ENCODE measurements at places on chromosomes 1 and 21.

DNA sequence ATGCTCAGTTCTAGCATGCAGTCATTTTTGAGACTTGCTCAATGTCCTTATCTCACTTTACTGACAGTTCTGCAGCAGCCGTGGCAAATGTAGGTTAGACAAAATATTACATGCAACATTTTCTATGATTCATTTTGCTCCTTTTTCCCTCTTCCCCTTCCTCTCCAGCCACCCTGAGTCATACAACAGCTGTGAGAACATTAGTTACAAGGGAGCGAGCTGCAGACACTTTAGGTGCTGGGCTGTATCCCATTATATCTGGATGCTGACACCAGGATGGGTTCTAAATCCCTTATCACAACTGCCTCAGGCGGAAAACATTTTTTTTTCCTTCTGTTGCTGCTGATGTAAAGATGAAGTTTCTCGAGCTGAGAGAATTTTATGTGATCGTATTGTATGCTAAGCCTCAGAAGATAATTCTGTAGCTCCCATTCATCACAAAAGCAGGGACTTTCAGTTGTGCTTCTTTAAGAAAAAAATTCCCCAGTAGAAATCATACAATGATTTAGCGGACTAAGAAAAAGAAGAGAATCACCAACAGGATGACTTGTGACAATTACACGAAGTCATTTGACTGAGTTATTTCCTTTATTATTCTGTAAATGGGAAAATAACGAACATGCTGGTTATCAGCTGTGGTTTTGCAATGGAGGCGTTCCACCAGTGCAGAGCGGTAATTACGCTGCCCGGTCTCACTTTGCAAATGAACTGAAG is 345.0 kb downstream of the DISC1 start:
- no peak for DNase-seq

DNA sequence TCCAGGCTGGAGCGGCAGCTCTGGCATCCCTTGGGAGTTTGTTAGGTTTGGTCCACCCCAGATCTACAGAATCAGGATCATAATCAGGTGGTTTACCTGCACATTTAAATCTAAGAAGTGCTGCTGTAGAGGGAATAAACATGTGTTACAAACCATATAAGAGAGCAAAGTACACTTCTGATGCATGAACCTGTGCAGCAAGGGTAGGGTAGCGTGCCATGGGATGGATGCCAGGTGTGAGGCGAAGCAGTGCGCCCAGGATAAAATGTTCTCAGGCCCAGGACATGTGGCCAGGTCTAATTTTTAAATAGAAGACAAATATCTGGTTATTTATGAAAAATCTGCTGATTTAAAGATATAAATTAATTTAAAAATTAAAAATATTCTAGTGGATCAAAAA is 308.8 kb upstream of the USP24 start:
- no peak for DNase-seq

DNA sequence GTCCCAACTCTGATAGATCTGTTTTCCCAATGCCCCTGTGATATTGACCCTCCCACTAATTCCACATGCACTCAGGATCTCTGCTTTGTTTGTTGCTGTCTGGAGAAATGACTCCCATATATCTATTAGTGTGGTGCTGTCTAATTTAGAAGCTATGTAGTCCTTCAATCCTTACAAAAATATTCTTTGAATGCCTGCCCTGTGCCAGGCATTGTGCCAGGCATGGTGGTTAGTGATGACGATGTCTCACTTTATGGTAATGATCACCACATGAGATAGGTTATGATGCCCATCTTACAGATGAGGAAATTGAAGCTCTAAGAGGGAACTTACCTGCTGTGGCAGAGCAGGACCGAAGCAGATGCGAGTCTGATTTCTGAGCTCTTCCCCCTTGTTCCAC is 12.9 kb downstream of the MYOG start:
- no peak for DNase-seq

DNA sequence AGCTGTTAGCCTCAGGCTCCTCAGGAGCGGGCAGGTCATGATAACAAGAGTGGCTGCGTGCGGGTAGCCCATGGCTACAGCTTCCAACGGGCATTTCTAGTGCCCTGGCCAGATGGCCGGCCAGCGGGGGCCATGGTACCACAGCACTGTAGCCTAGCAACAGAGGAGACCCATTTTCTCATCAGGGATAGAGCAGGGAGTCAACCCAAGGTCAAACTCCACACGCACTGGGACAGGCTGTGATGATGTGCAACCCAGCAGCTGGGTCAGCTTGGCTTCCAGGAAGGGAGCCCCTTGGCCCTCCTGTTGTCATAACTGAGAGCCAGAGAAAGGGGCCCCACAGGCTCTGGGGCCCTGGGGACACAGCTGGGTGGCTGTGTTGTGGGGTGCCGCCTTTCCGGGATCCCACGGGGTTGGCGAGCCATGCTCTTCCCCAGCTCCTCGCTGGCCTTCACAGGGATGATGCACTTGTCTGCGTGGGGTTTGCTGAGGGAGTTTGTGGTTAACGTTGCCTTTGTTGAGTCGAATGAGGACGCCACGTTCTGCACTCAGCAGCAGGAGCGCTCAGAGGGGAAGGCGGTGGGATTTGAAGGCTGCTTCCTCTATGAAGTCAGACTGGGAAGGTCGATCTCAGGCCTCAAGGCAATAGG is 46.3 kb downstream of the COL18A1 start:
- DNase-seq = no peak

DNA sequence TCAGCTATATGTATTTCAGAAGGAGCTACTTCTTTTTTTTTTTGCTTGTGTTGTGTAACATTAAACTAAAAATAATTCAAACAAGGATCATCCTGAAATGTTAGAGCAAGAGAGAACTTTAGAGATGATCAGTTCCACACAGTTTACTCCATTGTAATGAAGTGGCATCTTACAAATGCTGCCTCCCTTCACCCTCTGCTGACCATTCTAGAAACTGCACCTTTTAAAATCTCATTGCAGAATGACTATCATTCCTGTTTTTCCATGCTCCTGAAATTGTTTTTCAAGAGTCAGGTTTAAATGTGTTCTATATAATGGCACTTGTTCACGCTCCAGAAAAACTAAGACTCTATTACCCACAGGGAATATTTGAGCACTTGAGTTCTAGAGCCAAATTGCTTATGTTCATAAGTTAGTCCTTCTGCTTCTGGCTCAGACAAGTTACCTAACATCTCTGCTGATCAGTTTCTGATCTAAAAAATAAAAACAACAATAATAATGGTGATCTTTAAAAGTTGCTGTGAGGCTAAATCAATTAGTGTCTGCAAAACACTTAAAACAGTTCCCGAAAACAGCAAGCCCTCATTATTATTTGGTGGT is 21.5 kb upstream of the SLC44A5 start:
- DNase-seq = no peak

GRCh38 chr1:183842795-183843144 is 37.9 kb downstream of the RGL1 start:
- no peak for DNase-seq

DNA sequence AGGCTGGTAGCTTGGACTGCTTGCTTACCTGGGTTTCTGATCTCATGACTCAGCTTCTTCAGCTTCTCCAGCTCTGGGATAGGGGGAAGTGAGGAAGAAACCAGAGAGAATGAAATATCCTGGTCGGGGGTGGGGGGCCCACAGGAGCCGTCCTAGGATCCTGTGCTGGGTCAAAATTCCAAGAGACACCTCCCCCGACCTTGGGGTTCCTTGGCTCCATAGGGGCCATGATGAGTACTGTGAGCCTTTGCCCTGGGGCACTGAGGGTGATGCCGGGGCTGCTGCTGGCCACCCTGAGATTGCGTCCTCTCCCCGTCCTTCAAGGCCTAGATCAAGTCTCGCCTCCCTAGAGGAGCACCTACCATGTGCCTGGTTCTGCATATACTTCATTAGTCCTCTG is 40.0 kb downstream of the MYOM3 start:
- DNase-seq = no peak

DNA sequence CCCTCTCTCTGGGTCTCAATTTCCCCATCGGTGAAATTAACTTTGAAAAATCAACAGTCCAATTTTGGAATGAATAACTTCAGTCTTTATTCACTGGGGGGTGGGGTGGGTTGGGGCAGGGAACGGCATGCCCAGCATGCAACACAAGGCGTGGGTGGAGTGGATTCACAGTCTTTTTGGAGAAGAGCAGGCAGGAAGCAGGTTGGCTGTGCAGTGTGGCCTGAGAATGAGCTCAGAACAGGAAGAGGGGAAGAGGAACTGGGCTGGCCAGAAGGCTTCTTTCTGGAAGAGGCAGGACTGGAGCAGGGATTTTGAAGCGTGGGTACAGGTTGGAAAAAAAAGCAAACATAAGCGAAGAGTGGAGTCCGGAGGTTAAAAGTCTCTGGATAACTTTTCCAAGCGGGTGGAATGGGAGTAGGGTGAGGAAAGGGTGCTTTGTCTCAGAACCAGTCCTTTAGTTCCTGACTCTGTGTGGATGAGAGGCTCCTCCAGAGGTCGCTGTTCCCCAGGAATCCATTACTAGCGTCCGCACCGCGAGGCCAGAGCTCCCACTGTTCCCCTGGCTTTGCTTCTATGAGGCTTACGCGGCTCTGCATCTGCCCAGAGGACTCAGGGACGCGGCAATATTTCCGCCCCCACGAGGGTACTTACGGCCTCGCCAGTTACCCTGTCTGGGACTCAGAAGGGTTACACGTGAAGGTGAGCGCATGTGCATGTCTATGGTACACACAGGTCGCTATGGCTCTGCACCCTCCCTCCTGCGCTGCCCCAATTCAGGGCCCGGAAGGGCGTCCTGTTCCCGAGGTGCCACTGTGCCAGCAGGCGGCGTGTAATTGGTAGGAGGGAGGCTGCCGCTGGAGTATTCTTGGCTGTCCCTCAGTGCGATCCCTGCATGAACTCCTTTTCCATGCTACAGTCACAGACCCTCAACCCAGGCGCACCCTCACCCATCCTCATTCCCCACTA is 5.5 kb upstream of the FOXD2 start:
- DNase-seq = peak; percentile 88

- DNase-seq = no peak
Measured at GRCh38 chr1:1092894-1093609, 18.9 kb upstream of the RNF223 start.

DNA sequence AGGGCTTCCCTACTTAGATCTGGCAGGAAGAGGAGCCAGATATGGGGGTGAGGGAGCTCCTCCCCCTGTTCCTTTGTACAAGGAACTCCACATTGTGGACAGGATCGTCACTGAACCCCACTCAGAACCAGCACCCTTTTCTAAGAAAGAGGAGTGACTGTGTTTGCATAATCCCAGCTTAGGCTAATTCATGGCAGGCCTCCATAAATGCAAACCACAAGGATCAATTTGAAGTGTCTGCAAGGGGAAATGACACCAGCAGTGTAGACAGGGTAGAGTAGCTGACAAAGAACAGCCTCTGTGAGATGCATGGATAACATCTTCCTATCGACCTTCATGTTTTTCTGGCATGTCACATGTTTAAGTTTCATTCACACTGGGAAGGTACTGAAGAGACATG is 11.7 kb downstream of the MX1 start:
- no peak for DNase-seq

DNA sequence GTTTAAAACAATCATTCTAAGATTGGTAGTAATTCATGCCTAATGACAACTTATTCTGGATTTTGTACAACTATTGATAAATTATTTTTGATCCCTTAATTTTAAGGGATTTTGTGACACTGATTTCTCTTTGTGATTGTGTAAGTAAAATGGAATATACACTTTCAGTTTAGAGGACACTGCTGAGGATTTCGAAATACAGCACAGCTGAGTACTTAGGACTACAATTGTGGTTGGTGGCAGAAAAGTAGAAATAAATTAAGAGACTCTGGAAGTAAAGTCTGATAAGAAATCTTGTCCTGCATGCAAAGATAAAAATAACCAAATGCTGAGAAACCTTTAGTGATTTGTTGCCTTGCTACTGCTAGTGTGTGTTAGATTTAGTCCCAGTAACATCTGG is 40.0 kb downstream of the TYW3 start:
- no peak for DNase-seq

- DNase-seq = no peak
Measured at GRCh38 chr1:150243003-150243402, 7.1 kb upstream of the ANP32E start.

GRCh38 chr1:209080170-209080781 is 503.2 kb upstream of the CAMK1G start:
- DNase-seq = no peak

DNA sequence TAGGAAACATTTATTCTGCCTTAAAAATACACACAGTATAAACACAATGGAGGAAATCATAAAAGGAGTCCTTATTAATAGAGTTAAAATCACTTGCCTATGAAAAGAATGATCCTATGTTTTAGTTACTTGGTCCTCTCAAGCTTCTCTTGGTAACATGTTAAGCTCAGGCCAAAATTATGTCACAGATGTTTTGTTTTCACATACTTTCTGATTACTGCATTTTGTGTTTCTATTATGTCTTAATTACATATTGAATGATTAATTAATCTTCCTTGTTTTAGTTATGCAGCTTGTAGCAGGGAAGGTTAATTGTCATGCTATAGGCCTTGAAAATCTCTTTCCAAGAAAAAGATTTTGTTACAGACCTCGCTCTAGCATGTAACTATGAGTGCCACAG is 406.0 kb downstream of the PLA2G4A start:
- DNase-seq = no peak

DNA sequence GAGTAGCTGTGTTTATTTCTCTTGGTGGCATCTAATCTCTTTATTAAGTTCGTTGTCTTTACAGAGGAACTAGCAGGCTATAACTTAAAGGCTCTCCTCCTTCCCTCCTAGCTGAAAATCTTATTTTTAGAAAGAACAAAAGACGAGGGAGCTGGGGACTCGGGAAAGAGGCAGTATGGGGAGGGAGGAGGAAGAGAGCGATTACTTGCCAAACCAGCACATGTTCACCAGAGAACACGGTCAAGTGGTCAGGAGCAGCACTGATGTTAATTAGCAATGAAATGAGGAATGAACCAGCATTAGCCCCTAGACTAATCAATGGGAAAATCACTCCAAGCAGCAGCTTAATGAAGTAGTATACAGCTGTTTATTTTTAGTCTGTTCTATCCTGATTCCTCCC is 171.3 kb upstream of the ESRRG start:
- no peak for DNase-seq

DNA sequence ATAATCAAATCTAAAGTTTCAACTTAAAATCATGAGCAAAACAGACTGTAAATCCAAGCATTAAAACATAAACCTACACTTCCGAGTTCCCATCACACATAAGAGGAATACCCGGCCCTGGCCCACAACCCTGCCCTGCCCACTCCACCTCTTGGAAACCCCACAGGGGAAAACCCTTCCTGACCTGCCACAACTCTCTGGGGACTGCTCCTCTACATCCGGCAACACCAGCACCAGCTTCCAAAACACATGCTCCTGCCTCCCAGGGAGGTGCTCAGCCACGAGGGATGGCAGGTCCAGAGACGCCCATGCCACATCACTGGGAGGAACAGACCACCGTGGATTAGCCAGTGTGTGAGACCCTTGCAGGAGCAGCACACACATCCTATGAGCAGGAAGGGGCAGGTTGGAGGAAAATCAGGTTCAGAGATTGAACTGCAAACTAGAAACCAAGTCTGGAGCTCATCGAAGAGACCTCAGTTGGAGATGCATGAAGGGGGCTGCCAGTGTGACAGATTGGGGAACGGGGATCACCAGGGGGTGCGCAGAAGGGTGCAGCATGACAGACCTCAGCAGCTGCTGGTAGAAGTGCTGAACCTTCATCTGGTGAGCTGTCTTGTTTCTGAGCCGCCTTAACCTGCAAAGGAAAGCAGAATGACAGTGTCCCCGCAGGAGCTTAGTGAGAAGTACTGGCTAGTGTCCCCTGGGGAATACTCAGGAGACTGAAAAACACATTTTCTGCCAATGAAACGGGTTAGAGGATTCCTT is 25.8 kb upstream of the LSS start:
- no peak for DNase-seq

GRCh38 chr1:154987326-154987725 is 4.2 kb downstream of the FLAD1 start:
- no peak for DNase-seq
